Activated CD4-positive, alpha-beta T cell treated with anti-CD3 and anti-CD28 coated beads, Interleukin-10, Interleukin-2, amounts not matched to agents 100 ng/mL and 50 ng/mL, durations not matched to agents 16 hours and 8 hours (primary cell): ENCODE measurements at places on chromosomes 12 and 14.

- DNase-seq: no peak
Observed at GRCh38 chr14:36066636-36067035, 109.9 kb downstream of the PTCSC3 start.

DNA sequence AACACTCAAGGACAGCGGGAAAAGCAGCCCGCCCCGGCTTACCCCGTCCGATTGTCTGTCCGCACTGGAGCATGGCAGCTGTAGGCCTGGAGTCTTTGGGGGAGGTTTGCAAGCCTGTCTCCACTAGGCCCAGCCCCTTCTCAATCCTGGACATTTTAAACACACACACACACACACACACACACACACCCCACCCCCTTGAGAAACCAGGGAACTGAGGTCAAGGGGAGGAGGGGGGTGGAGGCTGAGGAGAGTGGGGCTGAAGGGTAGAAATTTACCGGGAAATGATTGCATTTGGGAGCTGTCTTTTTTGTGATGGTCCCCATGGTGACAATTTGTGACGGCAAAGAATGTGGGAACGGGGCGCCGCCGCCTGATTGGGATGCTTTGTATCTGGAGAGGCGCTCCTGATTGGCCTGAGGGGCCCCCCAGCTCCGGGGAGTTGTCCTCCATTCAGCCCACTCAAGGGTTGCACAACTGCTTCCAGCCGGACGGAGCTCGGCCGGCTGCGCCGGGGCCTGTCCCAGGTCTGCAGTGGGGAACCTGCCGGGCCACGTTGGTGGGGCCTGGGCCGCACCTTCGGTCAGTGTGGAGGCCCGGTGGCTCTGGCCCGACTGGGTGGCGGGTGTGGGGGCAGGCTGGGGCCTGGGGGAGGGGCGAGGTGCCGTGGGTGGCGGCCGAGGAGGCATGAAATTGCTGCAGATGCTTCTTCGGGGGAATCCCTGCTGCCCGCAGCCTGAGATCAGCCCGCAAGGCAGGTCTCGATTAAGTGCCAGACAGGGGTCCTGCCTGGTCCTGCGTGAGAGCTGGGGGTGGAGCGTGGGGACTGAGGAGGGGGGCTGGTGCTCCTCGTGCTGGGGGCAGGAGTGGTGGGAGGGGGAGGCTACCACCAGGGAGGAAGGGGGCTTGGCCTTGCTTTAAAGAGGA is at the start of gene FAM181A:
Gene FAM181A, plus strand, starts transcription at position 472 of the 927 bp plus-strand sequence. CDS start 942 bp downstream, outside the sequence.
- no peak for DNase-seq

GRCh38 chr12:29655861-29656260 is 127.9 kb downstream of the TMTC1 start:
- no peak for DNase-seq

DNA sequence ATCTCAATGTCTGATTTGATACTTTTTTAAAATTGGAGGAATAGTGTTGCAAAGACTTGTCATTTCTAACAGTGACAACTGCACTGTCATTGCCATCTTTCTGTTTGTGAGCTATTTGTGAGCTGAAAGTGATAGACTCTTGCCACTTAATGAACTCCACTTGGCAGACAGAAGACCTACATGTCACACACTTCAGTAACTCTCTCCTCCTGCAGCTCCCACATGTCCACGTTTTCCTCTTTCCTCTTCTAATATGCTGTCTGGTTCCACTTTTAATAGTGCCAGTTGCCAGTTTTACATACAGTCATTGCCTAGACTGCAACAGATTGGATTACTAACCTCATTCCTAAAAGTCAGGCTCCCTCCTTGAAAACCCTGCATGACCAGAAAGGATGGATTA is 121.5 kb downstream of the CAPZA3 start:
- no peak for DNase-seq

DNA sequence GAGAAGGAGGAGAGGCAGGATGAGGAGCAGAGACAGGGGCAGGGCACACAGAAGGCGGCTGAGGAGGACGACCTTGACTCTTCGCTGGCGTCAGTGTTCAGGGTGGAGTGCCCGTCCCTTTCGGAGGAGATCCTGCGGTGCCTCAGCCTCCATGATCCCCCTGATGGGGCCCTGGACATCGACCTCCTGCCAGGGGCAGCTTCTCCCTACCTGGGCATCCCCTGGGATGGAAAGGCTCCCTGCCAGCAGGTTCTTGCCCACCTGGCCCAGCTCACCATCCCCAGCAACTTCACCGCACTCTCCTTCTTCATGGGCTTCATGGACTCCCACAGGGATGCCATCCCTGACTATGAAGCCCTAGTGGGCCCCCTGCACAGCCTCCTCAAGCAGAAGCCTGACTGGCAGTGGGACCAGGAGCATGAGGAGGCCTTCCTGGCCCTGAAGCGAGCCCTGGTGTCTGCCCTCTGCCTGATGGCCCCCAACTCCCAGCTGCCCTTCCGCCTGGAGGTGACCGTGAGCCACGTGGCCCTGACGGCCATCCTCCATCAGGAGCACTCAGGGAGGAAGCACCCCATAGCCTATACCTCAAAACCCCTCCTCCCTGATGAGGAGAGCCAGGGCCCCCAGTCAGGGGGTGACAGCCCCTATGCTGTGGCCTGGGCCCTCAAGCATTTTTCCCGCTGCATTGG is 14.6 kb downstream of the CBLN3 start:
- no peak for DNase-seq

DNA sequence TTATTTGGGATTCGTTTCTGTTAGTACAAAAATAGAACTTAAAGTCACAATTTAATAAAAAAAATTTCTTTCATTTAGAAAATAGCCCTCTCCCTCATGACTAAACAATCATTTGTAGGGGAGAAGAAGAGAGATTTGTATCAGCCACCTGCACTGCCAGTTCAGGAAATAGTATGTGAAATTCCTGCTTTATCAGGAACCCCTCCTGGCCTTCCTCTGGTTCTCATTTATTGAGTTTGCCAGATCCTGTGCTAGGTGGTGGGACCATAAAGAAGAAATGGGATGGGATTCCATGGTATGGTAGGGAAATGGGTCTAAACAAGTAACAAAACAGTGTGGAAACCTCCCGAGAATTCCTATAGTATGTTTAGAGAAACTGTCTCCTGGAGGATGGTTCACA is 30.0 kb downstream of the RASSF8 start:
- DNase-seq: no peak

- no peak for DNase-seq
Observed at GRCh38 chr12:46087916-46088439, 97.6 kb upstream of the SCAF11 start.

GRCh38 chr14:99820702-99821331 is 27.6 kb downstream of the EML1 start:
- DNase-seq: no peak

DNA sequence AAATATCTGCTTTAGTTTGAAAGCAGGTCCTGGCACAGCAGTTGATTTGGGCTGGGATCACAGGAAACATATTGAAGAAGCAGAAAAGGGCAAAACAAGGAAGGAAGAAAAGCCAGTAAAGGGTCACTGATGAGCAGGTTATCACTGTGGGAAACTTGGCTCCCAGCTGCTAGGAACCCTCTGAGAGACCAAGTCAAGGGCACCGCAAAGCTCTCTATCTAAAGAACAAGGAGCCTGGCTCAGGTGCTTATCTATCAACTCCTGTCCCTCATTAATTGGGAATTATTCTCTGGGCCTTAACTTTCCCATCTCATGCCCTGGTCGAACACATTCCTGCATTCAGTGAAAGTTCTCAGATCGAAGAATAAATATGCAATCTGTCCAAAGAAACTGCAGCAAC is 450.9 kb upstream of the RPL10L start:
- no peak for DNase-seq

- no peak for DNase-seq
Observed at GRCh38 chr14:36221112-36221511, 44.6 kb upstream of the PTCSC3 start.

DNA sequence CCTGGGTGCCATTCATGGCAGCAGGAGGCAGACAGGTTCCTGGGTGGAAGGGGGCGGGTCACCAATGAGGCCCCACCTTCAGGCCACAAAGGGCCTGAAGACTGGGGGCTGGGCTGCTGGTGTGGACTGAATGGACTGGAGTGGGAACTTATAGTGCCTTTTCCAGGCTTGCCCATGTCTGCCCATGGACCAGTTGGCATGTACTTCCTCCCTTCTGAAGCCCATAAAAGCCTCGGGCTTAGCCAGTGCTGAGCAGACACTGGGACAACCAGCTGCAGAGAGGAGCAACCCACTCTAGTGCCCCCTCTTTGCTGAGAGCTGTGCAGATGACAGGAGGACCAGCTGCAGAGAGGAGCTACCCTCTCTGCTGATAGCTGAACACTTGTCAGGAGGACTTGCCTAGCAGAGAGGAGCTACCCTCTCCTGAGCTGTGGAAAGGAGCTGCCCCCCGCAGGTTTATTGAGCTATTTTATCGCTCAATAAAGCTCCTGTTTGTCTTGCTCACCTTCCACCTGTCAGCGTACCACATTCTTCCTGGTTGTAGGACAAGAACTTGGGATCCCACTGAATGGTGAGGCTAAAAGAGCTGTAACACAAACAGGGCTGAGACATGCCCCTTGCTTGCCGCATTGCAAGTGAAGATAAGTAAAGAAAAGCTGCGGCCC is 34.0 kb downstream of the APAF1 start:
- no peak for DNase-seq

GRCh38 chr14:89833120-89833532 is 121.4 kb downstream of the EFCAB11 start:
- no peak for DNase-seq

DNA sequence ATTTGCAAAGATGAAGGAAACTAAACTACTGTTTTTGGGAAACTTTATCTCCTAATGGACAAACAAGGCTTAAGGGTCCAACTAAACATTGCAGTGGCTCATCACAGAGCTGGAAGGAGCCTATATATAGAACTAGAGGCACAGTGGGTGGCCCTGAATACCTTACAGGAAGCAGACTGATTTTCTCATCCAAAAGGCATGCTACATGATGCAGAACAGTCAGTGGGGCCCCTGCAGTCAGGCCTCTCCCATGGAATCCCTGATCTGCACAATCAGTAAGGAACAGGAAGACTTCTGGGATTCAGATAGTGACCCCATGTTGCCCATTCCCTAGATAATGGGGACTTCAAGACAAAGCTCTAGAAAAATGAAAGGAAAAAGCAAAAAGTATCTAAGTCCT is 1.9 kb upstream of the LLPH start:
- DNase-seq: no peak

GRCh38 chr12:75542942-75543341 is 31.5 kb upstream of the KRR1 start:
- no peak for DNase-seq

- no peak for DNase-seq
Observed at GRCh38 chr14:63676615-63677014, 34.9 kb upstream of the WDR89 start.

DNA sequence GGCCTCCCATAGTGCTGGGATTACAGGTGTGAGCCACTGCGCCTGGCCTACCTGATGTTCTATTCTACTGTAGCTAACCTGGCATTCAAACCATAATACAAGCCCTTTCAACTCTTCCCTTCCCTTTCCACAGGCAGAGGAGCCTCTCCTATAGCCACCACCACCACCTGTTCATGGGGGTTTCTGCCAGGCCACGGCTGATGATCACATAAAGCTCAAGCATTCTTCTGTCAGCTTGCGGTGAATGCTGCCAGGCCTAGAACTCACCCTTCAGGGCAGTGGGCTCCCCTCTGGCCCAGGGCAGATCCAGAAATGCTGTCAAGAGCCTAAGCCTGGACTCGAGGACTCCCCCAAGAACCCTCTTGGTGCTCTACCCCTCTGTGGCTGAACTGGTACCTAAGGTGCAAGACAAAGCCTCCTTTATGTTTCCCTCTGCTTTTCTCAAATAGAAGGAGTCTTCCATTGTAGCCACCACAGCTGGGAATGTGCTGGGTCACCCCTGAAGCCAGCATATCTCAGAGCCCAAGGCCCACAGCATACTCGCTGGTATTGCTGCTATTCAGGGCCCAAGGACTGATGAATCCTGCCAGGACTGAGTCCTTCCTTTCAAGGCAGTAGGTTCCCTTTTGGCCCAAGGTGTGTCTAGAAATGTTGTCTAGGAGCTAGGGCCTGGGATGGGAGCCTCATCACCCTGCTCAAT is 3.4 kb upstream of the DLGAP5 start:
- no peak for DNase-seq

- DNase-seq: no peak
Observed at GRCh38 chr14:75274050-75274898, 4.4 kb upstream of the FOS start.

DNA sequence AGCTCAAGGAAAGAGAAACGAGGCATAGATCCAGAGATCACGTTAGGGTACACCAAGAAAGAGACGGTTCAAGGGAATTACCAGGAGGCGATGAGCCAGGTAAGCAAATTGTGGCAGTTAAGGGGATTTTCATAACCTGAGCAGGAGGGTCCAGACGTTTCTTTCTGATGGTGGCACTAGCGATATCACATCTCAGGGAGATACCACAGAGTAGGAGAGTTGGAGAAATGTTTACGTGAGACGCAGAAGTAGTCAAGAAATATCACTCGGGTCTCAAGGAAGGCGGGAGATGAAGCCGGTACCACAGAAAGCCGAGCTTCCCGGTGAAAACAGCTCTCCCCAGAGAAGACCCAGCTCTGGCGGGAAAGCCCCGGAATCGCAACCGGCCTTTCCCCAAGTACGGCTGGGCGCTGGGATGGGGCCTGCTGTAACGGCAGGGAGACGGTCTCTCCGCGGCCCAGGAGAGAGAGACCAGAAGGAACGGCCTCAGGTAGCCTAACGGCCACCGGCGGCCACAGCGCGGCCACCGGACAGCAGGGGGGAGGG is 485 bp downstream of the SENP1 start:
- DNase-seq: no peak

- DNase-seq: no peak
Observed at GRCh38 chr14:22282949-22283348, 306.1 kb downstream of the DAD1 start.
